ENCODE measurements at places on chromosomes 7 and 10.

DNA sequence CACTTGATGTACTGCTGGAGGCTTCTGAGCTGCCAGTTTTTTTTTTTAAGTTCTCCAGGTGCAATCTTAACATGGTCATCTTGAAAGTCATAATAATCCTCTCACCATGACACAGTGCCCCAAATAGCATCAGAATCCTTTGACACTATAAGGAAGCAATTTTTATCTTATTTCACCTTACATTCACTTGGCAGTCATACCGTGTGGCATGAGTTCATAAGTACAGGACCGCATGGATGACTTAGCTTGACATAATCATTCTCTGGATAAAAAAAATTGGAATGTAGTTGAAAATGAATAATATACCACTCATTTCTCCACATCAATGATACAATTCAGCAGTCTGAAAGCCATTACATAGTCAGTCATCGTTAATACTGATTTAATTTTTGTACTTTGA is 25.6 kb upstream of the TMEM196 start:
- DNase-seq, result no peak

- no peak for DNase-seq
Measured at GRCh38 chr7:135200821-135201331, 10.4 kb downstream of the WDR91 start.

- DNase-seq, result no peak
Measured at GRCh38 chr7:9557853-9558252, 1124.4 kb downstream of the NXPH1 start.

- no peak for DNase-seq
Measured at GRCh38 chr7:119964788-119965542, 308.0 kb upstream of the KCND2 start.

DNA sequence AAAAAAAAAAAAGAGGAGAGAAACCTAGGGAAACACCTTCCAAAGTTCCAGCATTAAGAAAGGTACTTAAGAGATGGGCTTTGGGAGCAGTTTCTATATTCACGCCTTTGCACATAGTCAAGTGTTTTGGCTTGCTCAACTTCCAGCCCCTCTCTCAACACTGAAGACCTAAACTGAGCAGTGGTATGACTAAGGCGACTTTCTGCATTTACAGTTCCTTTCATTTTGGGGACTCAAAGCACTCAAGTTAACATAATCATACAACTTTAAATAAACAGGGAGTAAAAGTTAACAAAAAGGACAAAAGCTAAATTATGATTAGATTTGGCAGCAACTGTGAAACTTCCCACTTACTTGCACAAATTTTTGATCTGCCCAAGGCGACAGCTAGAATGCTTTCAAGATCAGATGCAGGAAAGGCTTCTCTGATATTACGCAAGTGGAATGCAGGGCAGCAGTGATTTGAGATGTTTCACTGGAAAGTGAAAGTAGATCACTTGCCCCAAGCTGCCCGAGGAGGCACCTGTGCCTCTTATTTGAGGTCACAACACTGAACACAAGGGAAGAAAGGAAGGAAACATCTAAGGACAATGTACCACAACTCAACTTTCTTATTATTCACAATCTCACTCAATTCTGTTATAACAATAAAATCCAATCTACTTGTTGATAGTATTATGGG is 199.5 kb downstream of the SKAP2 start:
- no peak for DNase-seq

- DNase-seq, result no peak
Measured at GRCh38 chr10:116743266-116744064, 1.1 kb upstream of the HSPA12A start.

- no peak for DNase-seq
Measured at GRCh38 chr7:28165961-28166955, 14.3 kb downstream of the JAZF1 start.

GRCh38 chr7:982511-983003 is 424 bp upstream of the CYP2W1 start:
- no peak for DNase-seq

DNA sequence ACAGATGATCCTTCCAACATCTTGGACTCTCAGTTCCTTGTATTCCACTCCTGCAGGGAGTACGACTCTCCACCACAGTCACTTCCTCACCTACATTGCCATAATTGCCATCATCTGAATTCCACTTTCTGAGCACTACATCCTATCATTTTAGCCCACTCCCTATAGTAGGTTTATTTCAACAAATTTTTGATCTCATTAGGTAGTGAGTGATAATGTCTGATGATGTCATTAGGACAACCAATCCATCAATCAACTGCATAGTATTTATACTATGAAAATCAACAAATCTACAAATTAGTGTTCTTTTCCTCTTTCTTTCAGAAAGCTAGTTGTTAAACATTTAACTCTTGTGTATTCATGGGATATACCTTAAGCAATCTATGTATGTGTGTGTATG is 13.7 kb upstream of the TRA2A start:
- no peak for DNase-seq

GRCh38 chr10:955127-955819 is 23.8 kb upstream of the LARP4B start:
- no peak for DNase-seq

DNA sequence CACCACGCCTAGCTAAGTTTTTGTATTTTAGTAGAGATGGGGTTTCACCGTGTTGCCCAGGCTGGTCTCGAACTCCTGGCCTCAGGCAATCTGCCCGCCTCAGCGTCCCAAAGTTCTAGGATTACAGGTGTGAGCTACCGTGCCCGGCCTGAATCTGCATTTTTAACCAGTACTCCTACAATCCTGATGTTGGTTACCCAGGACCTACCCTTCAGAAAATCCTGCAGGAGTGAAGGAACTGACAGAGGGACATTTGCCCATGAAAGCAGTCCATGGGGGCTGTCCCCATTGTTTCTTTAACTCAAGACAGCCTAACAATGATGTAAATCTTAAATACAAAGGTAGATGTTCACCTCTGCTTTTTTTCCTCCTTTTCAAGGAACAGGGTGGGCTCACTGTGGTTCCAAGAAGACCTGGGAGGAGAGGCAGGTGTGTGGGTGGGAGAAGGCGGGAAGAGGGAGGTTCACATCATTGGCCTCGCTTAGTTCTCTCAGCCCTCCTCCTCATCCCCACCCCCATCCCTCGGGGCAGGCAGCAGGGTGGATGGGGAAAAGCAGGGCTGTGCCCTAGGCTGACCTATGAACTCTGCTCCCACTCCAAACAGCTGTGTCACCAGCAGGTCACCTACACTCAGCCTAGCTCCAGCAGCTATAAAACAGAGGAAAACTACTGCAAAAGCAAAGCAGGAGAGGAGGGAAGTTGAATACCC is 13.5 kb downstream of the LRRC20 start:
- DNase-seq, result peak; percentile 17

DNA sequence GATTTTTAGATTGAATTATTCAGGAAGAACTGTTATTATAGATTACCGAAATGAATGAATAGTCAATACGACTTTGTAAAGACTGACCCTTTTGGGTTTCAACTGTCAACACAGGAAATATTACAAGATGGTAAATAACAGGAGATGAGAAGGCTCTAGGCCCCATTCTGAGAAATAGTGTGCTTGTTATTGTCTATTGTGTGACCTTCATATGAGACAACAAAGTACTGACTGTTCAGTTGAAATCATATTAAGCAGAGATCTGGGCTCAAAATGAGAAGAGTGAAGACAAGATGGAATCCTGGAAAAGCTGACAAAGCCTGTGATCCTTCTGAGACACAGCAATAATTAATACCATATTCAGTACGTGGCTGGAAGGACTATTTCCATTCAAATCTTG is 503.8 kb downstream of the INHBA start:
- no peak for DNase-seq

DNA sequence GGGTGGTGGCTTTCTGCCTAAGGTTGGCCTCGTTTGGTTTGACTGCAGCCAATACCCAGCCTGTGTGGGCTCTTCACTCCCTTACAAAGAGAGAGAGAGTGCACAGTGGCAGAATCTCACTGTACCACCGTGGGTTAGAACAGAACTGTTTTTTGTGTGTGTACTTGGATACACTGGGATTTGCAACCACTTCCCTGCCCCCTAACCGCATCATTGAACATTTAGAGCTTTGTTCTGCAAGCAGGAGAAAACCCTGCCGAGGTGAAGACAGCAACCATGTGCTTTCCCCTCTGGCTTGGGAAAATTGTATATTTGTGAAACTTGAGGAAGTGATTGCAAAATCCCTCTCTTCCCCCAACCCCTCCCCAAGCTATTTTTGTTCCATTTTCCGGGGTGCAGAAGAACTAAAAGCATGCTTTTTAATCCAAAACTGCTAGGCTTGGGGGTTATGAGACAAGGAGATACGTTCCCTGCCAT is 201.2 kb downstream of the TCF7L2 start:
- DNase-seq, result no peak

DNA sequence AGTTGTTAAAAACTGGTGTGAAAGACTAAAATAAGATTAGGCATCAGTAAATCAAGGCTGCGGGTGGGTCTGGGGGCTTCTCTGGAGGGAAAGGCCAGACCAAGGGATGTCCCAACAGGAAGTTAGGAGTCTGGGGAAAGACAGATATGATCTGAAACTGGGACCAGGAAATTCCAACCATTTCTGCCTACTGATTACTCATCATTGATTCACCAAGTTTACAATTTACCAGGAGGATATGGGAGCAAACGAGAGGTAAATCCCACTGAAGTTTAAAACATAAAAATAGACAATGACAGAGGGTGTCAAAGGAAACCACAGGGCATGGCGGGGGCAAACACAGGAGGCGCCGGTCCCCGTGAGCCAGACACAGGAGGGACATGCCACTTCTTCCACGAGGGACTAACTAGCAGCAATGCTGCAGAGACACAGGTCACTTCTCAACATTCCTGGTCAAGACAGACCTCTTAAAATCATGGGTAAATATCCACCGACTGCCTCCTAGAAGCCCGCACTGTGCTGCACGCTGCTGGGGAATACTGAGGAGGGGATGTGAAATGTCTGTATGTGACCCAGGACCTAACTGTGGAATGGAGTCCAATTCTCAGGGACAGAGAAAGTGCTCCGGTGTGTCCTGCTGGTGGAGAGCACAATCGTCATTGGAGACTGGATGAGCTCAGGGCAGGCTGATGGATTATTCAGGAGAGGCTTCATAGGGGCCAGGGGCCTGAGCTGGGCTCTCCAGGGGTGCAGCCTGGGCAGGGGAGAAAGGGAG is 153.4 kb upstream of the KLF14 start:
- no peak for DNase-seq

GRCh38 chr7:155256761-155257481 is 40.8 kb upstream of the INSIG1 start:
- DNase-seq, result no peak

DNA sequence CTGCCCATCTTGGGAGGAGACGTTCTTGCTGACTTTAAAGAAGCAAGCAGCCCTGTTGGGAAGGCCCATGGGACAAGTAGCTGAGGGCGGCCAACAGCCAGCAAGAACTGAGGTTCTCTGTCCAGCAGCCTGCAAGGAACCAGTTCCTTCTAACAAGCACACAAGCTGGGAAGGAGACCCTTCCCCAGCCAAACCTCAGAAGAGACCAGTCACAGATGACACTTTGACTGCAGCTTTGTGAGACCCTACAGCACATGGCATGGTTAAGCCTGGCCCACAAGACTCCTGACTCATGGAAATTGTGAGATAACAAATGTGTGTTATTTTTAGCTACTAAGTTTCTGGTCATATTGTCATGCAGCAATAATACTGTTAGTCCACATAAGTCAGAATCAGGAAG is 99.9 kb downstream of the PRLHR start:
- no peak for DNase-seq

DNA sequence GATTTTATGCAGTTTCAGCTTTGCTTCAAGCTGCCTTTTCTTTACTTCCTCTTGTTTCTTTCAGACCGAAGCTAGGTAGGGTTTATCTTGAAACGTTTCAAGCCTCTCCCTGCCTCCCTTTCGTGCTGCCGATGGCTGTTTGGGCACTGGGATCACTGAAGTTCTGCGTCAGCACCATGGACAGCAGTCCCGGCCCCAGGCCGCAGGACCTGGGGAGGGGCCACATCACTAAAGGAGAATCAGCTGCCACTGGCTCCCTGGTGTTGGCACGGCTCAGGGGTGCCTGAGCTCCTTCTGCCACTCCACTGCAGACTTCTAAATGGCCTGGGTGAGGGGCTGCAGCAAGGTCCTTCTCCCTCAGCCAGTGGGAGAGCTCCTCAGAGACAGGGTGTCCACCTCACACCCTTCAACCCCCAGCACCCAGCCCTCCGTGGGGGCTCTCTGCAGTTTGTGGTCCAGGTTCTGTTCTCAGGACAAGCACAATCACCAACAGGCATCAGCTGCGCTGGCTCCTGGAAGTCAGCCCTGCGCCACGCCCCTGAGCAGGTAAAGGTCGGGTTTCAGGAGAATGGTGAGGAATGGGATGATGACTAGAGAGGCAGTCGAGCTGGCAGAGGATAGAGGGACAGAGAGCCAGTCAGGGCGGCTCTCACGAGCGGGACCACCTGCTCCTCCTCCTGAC is 387.2 kb downstream of the TCERG1L start:
- no peak for DNase-seq

GRCh38 chr10:127648885-127649284 is 88.1 kb upstream of the FOXI2 start:
- DNase-seq, result no peak

GRCh38 chr10:118594392-118595063 is 920 bp downstream of the PRLHR start:
- peak; percentile 35 for DNase-seq

- no peak for DNase-seq
Measured at GRCh38 chr10:124665980-124666379, 78.2 kb downstream of the FAM53B start.

- DNase-seq, result no peak
Measured at GRCh38 chr7:18494821-18495408, 634 bp upstream of the HDAC9 start.

GRCh38 chr7:81007051-81007450 is 88.2 kb upstream of the SEMA3C start:
- DNase-seq, result no peak

DNA sequence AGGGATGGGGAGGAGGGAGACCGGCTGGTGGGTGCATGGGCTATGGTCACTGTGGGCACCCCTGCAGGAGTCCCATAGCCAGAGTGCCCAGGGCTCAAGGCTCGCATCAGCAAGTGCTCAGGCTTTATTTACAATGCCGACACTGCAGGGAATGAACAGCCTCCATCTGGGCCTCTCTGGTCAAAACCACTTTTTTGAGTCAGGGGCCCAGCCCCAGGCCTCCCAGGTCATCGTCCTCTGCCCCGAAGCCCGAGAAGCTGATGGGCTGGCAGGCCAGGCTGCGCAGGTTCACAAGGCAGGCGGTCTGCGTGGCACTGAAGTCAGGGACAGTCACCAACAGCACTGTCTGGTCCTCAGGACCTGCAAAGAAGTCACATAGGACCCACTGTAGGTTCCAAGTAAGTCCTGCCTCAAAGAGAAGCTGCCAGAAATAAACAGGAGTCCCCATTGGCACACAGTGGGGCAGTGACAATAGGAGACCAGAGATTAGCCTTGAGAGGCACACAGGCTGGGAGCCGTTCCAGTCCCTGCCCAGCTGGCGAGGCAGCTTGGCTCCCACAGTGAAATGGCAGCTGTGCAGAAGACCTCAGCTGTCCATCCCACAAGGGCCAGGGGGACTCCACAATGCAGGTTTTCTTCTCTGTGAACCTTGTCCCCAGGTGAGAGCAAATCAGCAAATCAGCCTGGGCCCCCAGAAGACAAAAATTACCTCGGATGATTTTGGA is 8.6 kb downstream of the POLD2 start:
- DNase-seq, result no peak
